ENCODE measurements at places on chromosomes 7 and 10. TPM values are rescaled to one million over a fixed set of nuclear protein-coding genes. Genes with fewer than 3 reads are reported as not detected.

- DNase-seq, result no peak
These were observed 73.7 kb upstream of the TMEM229A start for GRCh38 chr7:124106575-124106974.

- peak; percentile 65 for DNase-seq
These were observed 90.7 kb downstream of the MKI67 start for GRCh38 chr10:128035557-128035973.

The PKD2L1 gene
- total RNA-seq, result 0.44 TPM

DNA sequence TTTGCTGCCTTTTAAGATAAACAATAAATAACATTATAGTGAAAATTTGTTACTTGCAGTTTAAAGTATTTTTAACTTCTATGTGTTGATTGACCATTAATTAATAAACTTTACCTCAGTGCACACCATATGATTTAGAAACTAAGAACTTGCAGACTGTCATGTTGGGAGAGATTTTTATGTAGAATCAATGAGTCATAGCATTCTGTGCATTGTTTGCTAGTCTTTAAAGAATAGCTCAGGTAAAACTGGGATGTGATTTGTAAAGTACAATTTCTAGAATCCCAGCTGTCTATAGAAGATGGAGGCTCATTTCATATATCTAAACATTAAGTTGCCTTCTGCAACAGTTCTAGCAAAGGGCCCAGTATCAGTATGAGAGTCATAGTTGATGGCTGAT is 199.6 kb upstream of the SEMA3A start:
- DNase-seq, result no peak
